ENCODE measurements at places on chromosomes 7 and 10.

DNA sequence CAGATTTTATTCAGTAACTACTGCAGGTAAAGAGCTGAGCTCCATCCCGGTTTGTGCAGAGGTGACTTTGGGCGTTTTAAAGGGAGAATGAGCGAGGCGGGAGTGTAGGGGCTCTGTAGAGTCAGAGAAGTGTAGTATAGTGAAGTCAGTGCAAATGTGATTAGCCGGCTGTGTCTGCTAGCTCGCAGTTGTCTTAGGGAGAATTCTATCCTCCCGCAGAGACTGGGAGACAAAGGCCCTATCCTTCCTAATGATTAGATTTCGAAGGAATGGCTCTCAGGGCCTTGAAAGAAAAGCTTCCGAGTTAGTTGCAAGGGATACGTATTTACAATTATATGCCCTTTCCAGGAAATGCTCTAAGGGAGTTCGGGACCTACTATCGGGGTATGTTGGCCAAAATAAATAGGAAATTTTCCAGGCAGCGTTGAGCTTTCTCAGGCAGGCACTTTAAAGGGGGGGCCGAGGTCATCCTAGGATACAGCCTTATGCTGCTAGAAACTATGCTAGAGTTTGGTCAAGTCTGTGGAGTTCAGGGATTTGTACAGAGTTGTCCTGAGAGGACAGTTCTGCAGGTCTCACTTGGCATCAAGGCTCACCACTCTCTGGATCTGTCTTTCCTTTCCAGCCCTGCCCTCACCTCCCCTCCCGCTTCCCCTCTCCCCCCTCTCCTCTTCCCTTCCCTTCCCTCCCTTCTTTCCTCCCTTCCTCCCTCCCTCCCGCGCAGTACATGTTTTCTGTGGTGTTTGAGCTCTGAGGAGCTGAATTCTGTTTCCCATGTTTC is 825 bp downstream of the MRPL32 start:
- DNase-seq, result peak; percentile 56

DNA sequence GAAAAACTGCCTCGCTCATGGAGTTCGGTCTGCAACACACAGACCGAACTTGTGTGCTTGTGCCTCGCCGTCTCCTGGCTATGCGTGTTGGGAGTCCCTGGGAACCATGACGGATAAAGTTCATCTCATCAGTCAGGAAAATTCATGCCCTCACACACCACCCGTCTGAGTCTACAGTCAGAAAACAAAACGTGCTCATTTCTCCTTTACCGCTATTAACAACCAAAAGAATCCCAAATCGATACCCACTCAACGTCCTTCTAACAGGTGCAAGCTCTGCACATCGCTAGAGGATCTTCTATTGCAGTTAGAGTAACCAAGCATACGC is 13.6 kb downstream of the CNPY1 start:
- DNase-seq, result no peak

DNA sequence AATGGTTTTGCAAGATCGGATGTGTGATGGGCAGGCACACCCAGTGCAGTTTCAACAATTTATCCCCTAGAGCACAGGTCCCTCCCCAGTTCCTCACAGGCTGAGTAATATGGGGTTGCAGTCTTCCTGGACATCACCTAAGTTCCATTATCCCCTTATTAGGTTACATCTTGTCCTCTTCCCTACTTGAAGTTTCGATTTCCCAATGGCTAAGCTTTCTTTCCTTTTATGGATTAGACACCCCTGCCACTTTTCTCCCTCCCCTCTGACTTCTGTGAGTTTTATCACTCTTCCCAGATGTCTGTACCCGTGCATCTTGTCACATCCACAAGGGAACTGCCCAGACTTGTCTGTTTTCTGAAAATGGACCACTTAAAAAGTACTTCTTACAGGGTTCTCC is 2.4 kb upstream of the NIPSNAP2 start:
- DNase-seq, result no peak

GRCh38 chr10:42936580-42936979 is 140.3 kb upstream of the RET start:
- DNase-seq, result no peak

- no peak for DNase-seq
Measured at GRCh38 chr7:16648551-16648950, 2.6 kb downstream of the BZW2 start.

GRCh38 chr10:68440898-68441297 is 30.9 kb downstream of the DNA2 start:
- no peak for DNase-seq

GRCh38 chr7:94067047-94067446 is 62.9 kb upstream of the BET1 start:
- no peak for DNase-seq

DNA sequence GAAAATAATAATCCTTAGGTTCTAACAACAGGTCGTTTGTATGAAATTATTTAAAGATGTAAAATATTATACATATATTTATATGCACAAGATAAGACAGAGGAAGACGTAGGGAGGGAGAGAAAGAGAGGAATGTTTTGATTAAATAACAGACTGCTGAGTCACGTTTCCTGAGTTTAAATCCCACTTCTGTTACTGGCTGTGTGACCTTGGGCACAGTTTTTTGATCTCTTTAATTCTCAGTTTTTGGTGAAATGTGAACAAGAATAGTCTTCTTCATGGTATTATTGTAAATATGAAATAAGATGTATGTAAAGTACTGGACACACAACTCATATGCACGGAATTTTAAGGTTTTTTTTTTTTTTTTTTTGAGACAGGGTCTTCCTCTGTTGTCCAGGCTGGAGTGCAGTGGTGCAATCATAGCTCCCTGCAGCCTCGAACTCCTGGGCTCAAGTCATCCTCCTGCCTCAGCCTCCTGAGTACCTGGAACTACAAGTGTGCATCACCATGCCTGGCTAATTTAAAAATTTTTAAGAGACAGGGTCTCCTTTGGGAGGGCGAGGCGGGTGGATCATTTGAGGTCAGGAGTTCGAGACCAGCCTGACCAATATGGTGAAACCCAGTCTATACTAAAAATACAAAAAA is 42.6 kb downstream of the BAMBI start:
- DNase-seq, result peak; percentile 47

DNA sequence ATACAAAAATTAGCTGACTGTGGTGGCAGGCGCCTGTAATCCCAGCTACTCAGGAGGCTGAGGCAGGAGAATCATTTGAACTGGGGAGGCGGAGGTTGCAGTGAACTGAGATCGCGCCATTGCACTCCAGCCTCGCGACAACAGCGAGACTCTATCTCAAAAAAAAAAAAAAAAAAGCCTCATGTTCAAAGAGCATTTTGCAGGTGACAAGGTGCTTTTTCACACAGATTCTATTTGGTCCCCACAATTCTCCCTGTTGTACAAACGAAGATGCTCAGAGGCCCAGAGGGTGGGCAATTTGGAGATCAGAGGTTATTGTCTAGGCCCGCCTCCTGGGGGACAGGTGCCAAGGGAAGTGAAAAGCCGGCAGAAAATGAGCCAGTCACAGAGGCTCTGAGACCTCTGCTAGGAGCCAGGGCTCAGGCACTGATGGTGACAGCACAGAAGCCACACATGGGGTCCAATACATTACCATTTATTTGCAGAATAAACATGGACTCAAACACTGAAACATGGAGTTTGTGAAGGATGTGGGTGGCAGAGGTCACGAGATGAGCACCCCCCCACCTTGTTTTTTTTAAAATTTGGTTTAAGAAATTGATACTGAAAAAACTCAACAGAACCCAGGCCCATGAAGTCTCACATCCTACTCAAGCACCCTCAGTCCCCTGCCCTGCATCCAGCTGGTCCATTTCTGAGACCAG is 882 bp upstream of the GAL3ST4 start:
- no peak for DNase-seq

GRCh38 chr10:64175271-64175962 is 654.2 kb downstream of the REEP3 start:
- no peak for DNase-seq

DNA sequence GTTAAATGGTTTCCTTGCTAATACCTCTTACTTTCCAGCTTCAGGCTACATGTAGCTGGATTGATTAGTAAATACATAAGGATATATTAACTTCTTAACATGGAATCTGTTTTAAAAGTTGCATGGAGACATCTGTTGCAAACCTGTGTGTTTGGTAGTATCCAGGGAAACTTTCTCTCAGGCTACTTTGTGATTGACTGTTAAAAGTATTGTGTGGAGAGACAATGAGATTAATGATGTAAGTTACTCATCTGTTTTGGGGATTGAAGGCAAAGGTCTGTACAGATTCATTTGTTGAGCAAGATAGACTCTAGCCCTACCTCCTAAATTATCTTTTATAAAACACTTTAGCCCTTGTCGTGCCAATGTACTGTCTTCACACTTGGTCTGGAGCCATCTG is 6.6 kb downstream of the CREB5 start:
- no peak for DNase-seq

DNA sequence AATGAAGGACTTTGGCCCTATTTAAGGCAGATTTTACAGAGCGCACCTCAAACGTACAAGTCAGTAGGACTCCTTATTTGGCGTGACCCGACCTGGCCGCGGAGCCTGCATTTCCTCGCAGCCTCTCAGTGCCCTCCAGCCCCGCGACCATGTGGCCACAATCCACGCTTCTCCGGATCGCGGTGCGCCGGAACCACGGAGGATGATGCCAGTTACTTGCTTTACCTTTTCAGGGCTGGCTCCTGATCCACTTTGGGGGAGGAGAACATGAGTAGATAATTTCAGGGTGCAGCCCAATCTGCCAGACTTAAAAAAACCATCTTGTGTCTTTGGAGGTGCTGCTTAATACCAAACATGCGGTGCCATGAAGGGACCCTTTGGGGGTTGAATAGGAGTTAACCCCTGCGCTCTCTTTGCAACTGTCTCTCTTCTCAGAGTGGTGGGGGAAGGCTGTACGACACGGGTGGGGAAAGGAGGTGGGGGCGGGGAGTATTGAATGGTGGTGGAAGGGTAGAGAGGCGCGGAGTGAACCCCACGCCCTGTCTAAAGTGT is 1.5 kb downstream of the FRAT1 start:
- DNase-seq, result no peak

- no peak for DNase-seq
Measured at GRCh38 chr7:15681186-15681585, 5.3 kb downstream of the MEOX2 start.

- DNase-seq, result peak; percentile 54
Measured at GRCh38 chr10:24821986-24822385, 98.3 kb upstream of the ARHGAP21 start.

- peak; percentile 40 for DNase-seq
Measured at GRCh38 chr7:66076462-66077329, 1.1 kb downstream of the ASL start.

DNA sequence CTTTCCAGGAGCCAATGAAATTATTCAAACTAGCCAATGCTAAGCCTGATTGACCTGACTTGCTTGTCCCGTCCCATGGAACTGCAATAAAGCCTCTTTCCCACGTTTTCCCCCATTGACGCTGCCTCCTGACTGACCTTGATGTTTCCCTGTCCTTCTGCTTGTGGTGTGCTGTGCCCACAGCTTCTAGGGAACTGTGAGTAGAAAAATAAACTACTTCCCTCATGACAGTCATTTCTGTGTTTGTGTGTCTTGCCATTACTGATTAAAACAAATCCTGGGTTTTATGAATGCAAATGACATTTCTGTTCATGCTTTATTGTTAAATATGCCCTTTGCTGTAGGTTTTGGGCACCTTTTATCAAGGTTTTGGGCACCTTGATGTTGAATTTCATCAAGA is 91.3 kb upstream of the ABI1 start:
- no peak for DNase-seq

DNA sequence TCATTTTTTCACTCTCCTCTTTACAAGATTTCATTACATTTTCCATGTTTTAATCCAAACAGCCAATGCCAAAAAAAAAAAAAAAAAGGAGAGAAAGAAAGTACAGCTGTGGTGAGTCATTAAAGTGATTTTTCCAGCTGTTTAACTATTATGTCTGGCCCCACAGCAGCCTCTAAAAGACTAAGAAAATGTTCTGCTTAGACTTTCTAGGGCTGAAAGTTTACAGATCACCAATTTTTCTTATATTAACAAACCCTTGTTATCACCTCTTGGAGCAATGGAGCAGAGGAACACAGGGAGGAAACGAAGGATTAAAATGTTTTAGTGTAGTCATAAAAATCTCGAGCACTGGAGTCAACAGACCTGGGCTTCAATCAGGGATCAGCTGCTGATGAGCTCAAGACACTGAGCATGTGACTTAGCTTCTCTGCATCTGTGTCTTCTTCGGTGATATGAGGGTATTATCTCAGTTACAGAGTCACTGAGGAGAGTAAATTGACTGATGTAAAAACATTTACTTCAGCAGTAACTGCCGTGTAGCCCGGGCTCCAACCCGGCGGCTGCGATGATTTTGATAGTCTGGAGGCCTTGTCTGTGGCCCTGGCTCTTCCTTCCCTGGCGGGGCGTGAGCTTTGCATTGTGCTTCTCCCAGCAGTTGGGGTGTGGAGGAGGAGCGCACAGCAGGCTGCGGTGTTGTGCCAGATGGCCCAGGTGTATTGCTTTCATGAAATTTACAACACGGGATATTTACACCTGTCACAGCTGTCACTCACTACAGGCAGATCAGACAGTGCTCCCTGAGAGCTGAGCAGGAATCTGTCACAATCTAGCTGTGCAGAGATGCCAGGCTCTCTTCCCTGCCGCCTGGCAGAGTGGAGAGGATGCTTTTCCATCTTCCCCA is 298.3 kb upstream of the FZD8 start:
- peak; percentile 74 for DNase-seq

DNA sequence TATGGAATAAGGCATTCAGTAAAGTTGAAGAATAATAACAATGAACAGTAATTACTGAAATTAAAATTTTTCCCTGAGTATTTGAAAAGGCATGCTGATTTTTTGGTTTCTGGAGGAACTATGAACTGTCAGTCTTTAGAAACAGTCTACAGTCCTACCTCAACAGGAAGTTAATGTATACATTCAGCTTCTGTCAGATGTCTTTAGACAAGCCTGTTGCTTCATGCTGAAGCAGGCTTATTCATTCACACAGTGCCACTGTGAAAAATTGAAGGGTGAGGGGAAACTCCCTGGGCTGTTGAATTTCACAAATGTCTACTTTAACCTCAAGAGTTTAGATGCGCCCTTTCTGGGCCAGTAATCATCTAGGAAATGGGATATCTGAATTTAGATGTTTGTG is 3.5 kb downstream of the NRF1 start:
- DNase-seq, result peak; percentile 90

- DNase-seq, result no peak
Measured at GRCh38 chr7:2736411-2736914, 48.5 kb downstream of the AMZ1 start.

DNA sequence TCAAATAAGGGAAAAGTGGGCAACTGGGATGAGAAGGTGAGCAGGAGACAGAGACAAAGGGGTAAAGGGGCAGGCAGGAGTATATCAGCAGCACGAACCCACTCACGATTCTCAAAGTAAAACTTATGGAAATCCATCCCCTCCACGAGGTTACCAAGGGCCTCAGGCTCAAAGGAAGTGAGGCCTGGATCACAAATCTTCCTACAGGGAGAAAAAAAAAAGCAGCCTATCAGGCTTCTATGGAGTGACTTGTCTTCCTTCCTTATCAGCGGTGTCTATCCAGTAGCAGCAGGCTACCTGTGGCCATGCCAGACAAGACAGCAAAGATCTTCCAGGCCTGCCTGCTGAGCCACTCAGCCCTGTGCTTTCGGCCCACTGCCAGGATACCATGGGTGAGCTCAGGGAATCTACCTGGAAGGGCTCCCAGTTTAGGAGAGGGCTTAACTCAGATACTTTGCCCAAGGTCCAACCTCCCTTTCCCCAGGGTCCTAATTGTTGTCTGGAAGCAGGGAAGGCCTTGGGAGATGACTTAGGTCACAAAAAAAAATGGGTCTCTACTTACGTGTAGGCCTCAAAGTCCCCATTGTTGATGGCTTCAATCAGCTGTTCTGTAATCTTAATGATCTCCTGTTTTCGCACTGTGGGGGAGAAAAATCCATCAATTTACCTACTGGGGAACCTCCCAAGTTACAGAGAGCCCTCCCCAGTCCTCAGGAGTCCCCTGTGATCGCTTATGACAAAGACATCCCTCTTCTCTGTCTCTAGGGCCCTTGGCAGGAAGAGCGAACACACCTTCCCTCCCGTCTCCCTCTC is 5.7 kb upstream of the NDST2 start:
- DNase-seq, result no peak
